ENCODE measurements at places on chromosomes 4 and X.

GRCh38 chr4:170004651-170005295 is 21.4 kb downstream of the MFAP3L start:
- DNase-seq = no peak

DNA sequence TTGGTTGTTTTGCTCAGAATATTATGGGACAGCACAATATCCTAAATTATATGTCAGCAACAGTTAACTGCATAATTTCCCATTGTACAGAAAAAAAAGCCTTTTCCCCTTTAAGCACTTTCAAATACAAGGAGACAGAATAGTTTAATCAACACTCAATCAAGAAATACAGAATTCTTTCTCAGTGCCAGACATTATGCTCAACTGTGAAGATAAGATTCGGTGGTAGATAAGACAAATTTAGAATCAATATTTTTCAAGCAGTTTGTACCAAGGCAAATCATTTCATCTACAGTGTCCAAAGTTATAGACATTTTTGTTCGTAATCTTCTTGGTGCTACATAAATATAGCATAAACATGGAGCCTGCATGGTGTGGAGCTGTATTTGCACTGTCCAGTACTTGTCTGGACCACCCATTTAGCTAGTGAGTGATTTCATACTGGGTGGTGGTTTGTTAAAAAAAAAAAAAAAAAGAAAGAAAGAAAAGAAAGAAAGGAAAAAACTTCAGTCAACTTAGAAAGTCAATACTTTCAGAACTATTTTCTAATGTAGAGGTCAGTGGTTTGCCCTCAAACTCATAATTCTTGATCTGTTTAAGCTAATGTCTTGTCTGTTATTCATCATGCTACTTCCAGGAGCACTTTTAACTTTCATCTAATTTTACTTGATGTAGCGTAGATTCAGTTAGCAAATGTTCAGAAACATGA is 522.9 kb downstream of the FAT4 start:
- DNase-seq = no peak

- DNase-seq = no peak
These were observed 67.9 kb upstream of the PCDH19 start for GRCh38 chrX:100477958-100478357.

- DNase-seq = no peak
These were observed 45.0 kb downstream of the VCX2 start for GRCh38 chrX:8126092-8126491.
